ENCODE measurements at places on chromosomes 2 and 18.

- DNase-seq = no peak
These were observed 623.9 kb downstream of the CNTNAP5 start for GRCh38 chr2:124649001-124649400.

DNA sequence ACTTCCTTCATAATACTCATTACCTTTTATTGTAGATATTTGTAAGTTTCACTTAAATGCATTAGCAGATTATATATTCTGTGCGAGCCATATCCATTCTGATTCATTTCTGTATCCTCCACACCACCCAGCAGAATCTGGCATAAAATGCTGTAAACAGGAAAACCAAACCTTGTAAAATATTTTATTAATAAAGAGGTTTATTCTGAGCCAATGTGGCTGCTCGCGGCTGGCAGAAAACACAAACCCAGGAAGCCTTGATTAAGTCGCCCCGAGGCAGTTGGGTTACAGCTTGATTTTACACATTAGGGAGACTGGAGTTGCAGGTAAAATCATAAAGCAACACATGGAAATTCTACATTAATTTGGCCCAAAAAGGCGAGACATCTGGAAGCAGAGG, 40.5 kb downstream of the GNAL start:
- no peak for DNase-seq

- no peak for DNase-seq
These were observed 290.7 kb upstream of the SLC14A2 start for GRCh38 chr18:45324495-45325113.

- DNase-seq = no peak
These were observed 51.4 kb upstream of the SCN7A start for GRCh38 chr2:166545473-166545872.

GRCh38 chr2:179460181-179460929, 195.7 kb upstream of the SESTD1 start:
- no peak for DNase-seq

DNA sequence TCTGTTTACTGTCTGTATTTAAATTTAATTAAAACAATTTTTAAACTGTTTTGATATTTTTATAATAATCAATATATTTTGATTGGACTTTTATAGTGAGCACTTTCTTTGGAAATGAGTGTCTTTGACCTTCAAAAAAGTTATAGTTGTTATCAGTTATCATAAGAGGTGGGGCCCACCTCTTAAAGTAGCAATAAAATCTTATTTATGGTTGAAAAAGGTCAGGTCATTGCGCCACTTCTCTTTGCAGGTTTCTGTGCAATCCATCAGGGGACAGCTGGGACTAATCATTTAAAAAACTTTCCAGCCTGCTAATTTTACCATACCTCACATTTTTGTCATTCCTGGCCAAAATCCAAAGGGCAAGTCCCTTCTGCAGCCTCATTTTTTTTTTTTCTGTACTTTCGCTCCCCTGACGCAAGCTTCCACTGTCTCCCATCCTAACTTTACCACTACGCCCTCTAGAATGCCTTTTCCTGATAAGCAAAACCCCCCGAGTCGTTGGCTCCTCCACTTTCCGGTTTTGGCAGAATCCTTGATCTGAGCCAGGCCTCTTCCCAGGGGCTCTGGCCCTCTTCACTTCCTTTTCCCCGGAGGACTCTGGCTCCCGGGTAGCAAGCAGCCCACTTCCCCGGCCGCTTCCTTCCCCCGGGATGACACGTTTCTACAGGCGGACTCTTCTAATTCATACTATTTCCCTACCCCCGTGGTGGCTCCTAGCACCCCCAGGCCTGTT, 1.1 kb upstream of the SEH1L start:
- DNase-seq = no peak

- DNase-seq = no peak
These were observed 184.7 kb downstream of the SMAD7 start for GRCh38 chr18:48766026-48766425.

GRCh38 chr18:41263956-41264355, 691.1 kb upstream of the PIK3C3 start:
- no peak for DNase-seq

DNA sequence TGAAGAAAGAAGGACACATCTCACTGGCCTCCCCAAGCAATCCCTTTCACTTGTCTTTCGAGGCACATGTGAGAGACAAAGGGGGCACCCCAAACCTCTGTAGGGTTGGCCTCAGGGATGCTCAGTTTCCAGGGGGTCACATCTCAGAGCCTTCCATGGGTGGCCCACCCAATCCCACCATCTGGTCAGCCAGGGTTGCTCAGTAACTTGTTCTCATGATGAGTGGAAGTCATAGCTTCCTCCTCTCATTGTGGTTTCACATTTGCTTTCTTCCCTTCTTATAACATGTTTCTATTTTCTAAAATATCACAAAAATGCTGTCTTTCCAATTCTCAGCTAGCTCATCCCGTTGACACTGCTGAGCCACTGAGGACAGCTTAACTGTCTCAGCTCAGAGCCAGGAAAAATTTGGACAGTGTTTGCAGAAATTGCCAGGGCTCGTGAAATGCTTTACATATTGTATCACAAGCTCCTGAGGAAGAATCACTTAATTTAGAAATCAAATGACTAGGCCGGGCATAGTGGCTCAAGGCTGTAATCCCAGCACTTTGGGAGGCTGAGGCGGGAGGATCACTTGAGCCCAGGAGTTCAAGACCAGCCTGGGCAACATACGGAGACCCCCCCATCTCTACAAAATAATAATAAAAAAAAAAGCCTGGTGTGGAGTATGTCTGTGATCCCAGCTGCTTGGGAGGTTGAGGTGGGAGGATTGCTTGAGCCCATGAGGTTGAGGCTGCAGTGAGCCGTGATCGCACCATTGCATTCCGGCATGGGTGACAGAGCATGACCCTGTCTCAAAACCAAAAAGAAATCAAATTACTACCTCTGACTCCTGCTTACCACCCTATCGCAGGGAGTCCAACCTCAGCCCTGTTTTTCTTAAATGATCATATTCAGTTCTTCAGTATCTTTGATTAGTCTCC, 129.3 kb downstream of the PRKCE start:
- no peak for DNase-seq

DNA sequence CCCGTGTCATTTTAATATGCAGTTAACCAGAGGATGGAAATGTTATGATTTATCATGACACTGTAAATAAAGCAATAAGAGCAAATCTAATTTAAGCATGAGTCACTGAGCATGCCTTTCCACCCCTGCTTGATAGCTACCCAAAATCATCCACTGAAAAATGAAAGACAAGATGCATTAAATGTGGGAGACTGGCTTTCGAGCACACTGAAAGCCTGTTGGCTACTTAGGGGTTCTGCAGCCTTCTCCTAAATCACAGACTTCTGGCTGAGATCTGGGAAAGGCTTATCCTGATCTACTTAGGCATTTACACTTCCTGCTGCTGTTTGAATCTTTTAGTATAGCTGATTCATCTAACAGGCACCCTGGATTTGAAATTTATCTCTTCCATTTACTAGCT, 778.3 kb upstream of the CDH7 start:
- no peak for DNase-seq

GRCh38 chr2:222982010-222982908, 69.7 kb upstream of the KCNE4 start:
- DNase-seq = no peak

All from stimulated activated CD4-positive, alpha-beta T cell treated with anti-CD3 and anti-CD28 coated beads, Interleukin-1b, Interleukin-23, amount 100 ng/mL, for 4 hours (primary cell).